ENCODE measurements at places on chromosomes 2 and 18. TPM values are rescaled to one million over a fixed set of nuclear protein-coding genes. Genes with fewer than 3 reads are reported as not detected.

SOX11 gene
- 0.22 TPM for total RNA-seq

DNA sequence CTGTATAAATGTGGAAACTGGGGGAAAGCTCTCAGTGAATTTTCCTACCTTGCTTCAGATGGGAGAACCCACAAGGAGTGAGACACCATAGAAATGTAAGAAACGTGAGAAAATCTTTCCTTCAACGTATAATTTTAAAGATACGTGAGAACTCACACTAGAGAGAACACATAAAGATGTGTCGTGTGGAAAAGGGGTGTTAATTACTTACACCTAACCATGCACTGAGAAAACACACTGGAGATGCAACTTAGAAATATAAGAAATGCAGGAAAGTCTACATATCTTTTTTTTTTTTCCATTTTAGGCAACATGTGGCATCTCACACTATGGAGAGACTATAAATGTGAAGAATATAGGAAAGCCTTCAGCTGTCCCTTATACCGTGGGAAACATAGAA lies 352.9 kb upstream of the NETO1 start:
- DNase-seq: no peak

DNA sequence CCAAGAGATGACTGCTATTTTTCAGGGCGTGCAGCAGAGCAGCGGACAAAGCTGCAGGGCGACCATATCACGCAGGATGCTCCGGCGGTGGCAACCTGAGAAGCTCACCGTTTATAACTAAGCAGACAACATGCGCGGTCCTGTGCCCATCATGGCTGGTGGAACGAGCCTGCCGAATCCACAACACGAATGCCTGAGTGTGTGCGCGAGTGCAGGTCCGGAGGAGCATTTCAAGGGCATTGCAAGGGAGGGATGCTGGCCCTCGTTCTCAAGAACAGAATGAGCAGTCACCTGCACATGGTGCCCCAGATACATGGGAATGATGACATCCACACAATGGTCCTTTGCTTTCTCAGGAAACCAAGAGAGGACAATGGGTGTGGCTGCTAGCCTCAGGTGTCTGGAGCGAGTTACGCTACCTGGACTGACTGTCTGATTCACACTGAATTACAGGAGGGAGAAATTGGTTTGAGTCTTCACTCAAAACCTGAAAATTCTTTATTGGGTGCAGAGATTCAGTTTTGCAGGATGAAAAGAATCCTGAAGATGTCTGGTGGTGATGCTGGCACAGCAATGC lies 39.8 kb downstream of the TBC1D8 start:
- DNase-seq: no peak

DNA sequence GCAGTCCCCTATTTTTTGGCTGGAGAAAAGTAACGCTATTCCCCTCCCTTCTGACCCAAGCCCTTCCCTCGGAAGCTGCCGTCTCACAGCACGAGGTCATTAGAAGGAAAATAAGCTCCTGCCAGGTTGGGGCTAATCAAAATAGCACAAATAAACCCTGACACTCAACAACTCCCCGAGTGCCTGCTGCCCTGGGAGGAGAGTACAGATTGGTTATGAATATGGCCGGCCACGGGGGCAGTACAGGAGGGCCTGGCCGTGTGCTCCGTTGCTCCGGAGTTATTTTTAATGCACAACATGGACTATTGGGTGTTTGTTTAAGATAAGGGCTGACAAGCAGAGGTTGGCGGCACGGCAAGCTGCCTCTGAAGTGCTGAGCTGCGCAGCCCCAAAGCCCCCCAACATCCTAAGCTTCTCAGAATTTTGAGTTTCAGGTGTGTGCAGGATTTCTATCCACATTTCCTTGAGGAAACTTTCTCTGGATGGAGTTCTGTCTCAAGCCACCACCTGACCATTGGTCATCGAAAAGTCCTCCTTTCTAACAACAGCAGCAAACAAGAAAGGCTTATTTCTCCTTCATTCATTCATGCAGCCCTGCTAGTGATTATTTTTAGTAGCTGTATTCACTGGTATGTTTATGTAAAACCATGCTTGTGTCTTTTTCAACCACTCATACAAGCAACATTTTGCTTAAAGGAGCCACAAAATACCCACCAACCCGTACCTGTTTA lies 58.7 kb downstream of the PAX3 start:
- peak; percentile 31 for DNase-seq

GRCh38 chr2:31051258-31052140 lies 86.7 kb downstream of the GALNT14 start:
- DNase-seq: no peak

GRCh38 chr18:49014605-49015267 lies 64.0 kb upstream of the SMAD7 start:
- no peak for DNase-seq

SLC25A52 gene
- not detected for total RNA-seq

PSMA8 gene
- total RNA-seq: not detected

DNA sequence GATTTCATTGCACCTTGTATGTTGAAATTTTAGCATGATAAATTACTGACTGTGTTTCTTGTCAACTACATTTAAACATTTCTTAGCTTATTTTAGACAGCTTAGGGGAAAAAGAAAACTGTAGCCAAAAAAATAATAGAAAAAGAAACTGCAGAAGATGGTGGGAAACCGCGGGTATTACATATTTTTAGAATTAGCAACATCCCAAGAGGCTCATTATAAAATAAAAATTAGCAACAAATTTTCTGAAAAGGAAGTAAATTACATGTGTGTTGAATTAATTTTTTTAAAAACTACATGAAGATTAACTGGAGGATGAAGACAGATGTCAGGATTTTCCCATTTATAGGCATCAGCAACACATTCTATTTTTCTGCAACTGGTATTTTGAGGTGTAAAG lies 4.3 kb downstream of the PELI1 start:
- DNase-seq: no peak

GRCh38 chr18:12433829-12434540 lies 26.3 kb downstream of the PRELID3A start:
- DNase-seq: peak; percentile 47

EIF5B gene
- 79.9 TPM for total RNA-seq

DNA sequence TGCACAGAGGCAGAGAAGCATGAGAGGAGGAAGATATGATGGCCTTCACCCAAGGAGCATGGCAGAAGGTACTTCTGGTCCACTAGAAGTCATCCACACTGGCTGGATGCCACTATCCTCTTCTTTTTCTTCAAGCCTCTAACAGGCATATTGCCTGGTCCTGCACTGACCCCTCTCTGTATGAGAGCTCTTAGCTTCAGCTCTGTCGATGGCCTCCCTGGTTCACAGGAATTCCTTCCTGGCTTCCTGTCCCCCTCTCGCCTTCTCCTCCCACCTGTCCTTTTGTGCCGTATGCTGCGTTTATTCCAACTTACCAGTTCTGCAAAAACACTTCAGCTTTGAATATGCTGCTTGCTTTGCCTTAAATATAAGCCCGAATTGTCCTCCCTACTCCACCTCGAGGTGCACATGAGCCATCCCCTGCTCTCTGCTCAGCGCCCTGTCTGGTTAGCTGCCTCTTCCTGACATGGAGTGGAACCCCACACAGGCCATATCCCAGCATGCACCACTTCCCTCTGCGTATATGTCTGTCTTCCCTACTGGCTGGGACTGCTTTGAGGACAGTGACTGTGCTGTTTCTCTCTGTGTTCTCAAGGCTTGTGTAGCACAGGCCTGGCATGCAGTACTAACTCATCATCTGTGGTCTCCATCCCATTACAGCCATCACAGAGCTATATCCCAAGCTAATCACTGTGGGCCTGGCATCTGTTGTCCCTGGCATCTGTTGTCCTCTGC lies 474.9 kb downstream of the EIPR1 start:
- no peak for DNase-seq

CPS1 gene
- total RNA-seq: 5.4 TPM

STPG4 gene
- not detected for total RNA-seq

- no peak for DNase-seq
Measured at GRCh38 chr2:149513461-149513860, 74.1 kb downstream of the MMADHC start.

DNA sequence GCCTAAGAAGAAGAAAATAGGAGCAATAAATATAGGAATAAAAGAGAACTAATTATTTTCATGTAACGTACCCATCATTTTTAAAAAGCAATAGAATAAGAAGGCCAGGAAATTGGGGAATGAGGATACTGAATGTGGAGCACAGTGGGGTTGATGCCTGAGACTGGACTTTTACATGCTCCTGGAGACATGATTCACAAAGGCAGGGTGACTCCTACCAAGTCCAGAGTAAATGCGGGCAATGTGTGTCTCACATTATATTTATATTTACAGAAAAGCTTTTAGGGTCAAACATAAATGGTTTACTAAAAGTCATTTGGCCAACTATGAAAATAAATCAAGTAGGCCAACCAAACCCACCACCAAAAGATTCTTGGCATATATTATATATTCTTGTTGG lies 87.9 kb upstream of the COL5A2 start:
- DNase-seq: no peak

CCL20 gene
- not detected for total RNA-seq

DNA sequence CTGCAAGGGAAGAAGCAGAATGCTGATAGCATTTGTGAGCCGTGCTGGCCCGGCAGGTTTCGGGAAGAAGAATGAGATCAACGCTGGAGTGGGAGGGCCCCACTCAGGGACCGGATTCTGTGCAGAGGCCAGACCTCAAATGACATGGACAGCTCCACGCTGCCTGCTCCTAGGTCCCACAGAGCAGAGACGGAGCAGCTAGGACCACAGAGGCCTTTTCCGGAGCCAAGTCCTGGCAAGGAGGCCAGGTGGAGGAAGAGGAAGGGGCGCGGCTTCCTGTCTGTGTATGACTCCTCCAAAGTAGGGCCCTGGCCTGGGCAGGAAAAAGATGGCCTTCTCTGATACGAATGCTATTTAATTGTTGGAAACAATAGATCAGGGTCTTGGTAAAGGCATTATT lies 139.9 kb downstream of the LRRC30 start:
- DNase-seq: peak; percentile 89

DNMT3A gene
- 20.2 TPM for total RNA-seq

LYG1 gene
- not detected for total RNA-seq

All from right cardiac atrium (tissue), 5 donors.